Mucosa of descending colon (tissue), 3 donors: ENCODE measurements at places on chromosomes 7 and 10.

DNA sequence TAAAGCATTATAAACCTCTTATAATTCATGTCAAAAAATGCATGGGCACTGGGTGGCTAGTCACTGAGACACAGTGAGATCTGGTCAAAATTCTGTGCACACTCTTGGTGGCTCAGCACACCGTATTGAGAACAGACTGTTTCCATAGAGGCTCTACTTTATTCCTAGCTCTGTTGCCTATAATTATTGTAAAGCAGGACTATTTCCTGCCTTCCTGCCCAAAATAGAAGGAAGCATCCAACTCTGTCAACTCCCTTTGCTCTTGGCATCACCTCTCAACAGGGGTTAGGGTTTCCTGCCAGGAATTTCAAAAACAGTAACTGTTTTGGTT, 45.1 kb downstream of the PTN start:
- DNase-seq, result no peak

- DNase-seq, result no peak
Observed at GRCh38 chr10:73167458-73167782, 388 bp downstream of the ECD start.

DNA sequence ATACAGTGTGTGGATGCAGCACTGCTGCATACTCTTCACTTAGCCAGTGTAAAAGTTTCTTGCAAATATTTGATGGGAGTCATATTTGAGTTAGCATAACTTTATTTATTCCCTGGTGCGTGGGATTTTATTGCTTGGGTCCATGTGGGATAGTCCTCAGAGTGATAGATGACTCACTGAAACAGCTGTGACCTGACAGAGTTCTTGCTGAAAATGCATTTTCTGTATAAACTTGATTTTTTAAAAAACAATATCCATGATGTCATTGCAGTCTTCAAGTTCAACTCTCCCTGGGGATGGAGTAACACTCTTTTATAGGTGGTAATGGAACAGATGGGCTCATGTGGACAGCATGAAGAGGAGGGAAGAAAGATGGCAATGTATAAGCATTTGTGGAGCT, 310.0 kb downstream of the PPP1R3A start:
- no peak for DNase-seq

GRCh38 chr10:58955615-58956014, 220.8 kb upstream of the PHYHIPL start:
- no peak for DNase-seq

- peak; percentile 79 for DNase-seq
Observed at GRCh38 chr7:73701357-73701995, 18.0 kb downstream of the STX1A start.

DNA sequence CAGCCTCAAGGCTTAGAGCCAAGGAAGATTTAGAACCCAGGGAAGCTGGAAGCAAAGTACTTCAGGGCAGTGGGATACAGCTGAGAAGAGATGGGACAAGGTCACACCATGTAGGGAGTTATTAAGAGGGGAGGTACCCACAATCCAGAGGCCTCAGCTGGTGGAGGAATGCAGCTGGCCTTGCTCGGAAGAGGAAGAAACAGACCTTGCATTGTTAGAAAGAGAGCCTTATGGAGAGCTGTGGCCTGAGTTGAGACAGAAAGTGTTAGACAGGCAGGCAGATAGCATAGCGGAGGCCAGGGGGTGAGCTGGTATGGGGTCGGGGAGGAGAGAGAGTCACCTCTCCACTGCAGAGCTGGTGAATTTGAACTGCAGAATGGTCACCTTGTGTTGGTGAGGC, 173.1 kb downstream of the JCAD start:
- no peak for DNase-seq

- DNase-seq, result no peak
Observed at GRCh38 chr7:131026297-131027000, 292.4 kb upstream of the KLF14 start.

DNA sequence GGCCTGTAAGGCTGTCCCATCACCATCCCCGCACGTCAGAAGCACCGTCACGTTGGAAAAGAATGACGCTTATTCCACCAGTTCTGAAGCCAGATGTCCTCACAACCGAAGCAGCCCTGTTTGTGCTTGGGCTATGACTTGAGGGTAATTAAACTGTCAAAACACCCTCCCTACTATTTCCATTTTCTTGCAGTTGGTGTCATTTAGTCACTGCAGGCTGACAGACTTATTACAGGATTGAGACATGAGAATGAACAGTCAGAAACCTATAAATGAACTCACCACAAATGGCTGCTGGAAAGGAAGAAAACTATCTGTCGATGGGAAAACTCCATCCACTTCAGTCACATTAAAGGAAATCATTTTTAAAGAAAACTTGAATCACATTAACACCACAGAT, 85.3 kb downstream of the VOPP1 start:
- DNase-seq, result no peak
